ENCODE measurements at places on chromosomes 2 and 18.

- DNase-seq = no peak
Observed at GRCh38 chr2:226329180-226329579, 470.4 kb downstream of the IRS1 start.

GRCh38 chr18:6729247-6730091, at the start of gene ARHGAP28:
ARHGAP28 (plus strand) TSS chr18:6729716; CDS start chr18:6729822, 106 bp downstream.
- peak; percentile 58 for DNase-seq

- DNase-seq = no peak
Observed at GRCh38 chr18:77949355-77949973, 699.8 kb downstream of the GALR1 start.

DNA sequence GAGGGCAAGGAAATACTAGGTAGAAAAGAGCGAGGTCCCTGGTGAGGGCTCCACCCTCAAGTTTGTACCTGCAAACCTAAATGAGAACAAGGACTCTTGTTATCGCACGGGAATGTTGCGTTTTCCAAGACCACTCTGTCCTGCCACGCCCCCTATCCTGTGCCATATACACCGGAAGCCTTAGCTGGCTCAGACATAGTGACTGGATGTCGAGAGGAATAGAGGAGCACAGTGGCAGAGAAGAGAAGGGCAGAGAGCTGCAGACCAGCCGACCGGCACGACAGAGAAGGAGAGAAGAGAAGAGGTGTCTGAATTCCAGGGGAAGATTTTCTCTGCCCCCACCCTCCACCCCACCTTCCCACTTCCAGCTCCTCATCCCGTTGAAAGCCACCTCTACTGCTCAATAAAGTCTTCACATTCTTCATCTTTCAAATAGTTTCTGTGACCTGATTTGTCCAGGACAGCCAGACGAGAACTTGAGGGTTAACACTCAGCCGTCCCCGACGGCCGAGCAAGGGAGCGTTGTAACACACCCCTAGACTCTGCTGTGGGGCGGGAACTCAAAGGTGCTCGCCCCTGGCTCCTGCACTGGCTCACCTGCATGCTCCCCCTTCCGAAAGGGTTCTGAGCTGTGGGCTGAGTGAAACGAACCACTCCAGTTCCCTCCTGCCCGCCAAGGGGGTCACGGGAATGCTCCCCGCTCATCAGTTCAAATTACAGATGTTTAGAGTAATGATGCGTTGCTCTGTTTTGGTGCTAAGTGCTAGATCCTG, 24.9 kb upstream of the COL3A1 start:
- no peak for DNase-seq

GRCh38 chr2:165401285-165401852, 68.1 kb upstream of the CSRNP3 start:
- peak; percentile 76 for DNase-seq

DNA sequence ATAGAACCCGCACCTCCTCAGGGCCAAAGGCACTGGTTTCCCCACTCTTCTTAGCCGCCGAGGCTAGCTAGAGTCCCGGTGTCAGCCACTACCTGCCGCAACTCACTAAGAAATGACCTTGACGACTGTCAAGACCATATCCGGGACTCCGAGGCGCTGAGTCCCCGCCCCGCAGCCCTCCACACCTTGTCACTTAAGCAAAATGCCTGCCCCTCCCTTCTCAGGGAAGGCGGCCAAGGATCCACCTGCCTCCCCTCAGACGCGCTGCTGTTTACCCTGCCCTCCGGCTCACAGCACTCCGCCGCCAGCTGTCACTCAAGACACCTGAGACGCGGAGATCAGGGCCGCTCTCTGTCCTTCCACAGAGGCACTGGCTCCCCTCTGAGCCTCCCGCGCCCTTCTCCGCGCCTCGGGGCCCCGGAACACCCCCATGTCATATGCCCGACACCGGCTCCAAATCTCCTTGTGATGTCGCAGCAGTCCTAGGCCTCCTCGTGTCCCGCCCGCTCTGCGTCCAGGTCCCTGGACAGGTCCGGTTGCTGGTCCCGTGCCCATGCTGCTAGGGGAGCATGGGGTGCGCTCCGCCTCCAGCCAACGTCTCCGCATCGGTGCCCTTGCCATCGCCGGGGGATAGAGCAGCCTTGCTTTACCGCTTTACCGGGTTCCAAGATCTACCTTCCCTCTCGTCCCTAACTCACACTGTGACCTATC, 32.5 kb upstream of the REG3G start:
- DNase-seq = no peak

DNA sequence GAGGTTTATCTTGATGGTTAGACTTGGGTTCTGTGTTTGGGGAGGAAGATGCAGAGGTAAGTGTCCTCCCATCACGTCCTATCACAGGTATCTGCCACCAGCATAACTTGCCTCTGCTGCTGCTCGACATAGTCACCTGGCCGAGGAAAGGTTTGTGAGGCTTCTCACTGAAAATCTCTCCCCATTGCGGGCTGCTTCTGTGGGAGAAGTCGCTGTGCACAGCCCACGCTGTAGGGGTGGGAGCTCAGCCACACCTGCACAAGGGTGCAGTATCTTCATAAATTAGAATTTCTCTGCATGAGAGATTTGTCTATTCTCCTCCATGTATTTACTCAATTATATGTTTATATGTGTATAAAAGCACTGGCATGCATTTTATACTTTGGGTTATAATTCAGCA, 415.7 kb upstream of the MYT1L start:
- DNase-seq = no peak
